Activated CD4-positive, alpha-beta T cell treated with anti-CD3 and anti-CD28 coated beads, Interleukin-2, amount 50 U/mL, for 1 hour (primary cell): ENCODE measurements at places on chromosomes 11 and 22.

DNA sequence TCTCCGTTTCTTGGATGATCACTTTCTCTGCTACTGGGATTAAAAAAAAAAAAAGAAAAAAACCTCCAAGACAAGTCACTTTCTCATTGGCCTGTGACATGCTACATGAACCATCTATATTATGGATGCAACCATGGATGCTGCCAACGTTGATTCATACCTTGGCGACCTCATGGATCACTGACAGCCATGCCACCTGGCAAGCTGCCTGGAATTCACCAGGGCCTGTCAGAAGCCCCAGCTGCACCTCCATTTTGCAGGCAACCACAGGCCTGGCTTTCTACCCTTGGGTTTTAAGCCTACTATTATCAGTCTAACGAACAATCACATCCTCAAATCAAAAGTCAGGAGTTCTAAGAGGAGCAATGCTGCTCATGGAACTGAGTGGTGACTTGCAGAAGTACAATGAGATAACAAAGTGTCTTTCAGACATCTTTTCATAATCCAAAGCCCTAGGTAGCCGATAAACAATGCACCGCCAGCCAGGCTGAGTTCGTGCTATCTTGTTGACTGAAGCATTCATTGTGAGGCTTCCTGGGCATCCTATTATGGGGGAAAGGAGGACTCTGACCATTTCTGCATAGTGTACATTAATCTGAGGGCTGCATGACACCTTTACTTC lies 48.0 kb upstream of the CADM1 start:
- DNase-seq = no peak

- DNase-seq = no peak
These were observed 7.7 kb upstream of the LTO1 start for GRCh38 chr11:69682681-69683326.

DNA sequence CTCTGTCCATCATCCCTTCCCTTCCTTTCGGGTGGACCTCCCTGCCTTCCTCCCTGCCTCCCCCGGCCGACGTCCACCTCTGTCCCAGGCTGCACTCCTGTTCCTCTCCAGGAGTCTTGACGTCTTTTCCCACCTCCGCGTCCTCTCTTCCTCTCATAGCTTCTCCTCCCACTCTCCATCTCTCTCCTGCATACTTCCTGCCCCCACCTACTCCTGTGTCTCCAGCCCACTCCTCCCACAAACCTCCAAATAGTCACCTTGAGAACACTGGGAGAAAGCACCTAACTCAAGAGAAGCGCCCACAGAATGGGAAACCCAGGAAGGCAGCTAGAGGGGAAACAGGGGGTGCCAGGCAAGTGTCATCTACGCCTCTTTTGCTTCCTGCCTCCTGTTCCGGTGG lies 60.8 kb downstream of the PDE2A start:
- DNase-seq = no peak

- DNase-seq = no peak
These were observed 1.0 kb downstream of the MALAT1 start for GRCh38 chr11:65499713-65500386.

GRCh38 chr11:133337951-133338418 lies 194.3 kb downstream of the OPCML start:
- DNase-seq = no peak

DNA sequence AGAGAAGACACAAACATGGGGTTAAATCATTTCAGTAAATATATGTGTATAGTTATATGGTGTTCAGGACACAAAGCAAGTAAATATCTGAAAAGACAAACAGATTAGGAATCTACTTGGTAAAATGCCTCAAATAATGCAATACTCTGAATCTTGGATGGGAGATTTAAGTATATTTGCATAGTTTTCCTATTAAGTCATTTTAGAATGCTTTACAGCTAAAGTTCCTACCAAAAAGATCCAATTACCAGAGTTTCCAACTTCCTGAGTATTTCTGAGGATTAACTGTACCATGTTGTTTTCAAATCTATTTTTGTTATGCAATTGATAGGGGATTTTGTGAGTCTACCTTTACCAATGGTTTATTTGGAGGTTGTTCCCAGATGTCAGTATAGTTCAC lies 424.4 kb upstream of the CCDC179 start:
- no peak for DNase-seq

GRCh38 chr22:49227670-49228069 lies 600.0 kb downstream of the BRD1 start:
- DNase-seq = no peak

DNA sequence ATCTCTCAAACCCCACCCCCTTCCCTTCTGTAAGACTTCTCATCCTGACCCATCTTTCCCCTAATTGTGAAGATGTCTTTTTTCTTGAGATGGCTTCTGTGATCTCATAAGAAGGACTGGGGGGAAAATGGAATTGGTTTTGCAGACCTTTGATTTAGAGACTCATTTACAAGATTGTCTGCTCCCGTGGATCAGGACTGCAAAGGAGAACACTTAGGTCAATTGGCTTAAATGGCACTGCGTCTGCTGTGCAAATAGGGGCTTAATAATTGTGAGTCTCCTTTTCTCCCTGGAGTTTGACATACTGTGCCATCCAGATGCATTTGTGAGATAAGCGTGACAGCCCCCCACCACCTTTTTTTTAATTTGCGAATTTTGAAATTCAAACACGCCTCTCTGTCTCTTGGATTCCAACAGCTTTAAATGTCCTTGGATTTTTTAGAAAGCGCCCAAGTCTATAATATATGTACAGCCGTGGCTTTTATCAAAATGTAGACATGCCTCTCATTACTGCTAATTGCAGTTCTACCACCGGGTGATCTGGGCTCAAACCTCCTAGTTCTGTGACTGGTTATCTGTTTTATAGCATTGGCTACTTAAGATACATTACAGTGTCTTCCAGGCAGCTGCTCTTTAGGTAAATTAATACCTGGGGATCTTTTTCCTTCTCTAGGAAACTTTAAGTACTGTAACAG lies 150.0 kb downstream of the DBX1 start:
- no peak for DNase-seq

DNA sequence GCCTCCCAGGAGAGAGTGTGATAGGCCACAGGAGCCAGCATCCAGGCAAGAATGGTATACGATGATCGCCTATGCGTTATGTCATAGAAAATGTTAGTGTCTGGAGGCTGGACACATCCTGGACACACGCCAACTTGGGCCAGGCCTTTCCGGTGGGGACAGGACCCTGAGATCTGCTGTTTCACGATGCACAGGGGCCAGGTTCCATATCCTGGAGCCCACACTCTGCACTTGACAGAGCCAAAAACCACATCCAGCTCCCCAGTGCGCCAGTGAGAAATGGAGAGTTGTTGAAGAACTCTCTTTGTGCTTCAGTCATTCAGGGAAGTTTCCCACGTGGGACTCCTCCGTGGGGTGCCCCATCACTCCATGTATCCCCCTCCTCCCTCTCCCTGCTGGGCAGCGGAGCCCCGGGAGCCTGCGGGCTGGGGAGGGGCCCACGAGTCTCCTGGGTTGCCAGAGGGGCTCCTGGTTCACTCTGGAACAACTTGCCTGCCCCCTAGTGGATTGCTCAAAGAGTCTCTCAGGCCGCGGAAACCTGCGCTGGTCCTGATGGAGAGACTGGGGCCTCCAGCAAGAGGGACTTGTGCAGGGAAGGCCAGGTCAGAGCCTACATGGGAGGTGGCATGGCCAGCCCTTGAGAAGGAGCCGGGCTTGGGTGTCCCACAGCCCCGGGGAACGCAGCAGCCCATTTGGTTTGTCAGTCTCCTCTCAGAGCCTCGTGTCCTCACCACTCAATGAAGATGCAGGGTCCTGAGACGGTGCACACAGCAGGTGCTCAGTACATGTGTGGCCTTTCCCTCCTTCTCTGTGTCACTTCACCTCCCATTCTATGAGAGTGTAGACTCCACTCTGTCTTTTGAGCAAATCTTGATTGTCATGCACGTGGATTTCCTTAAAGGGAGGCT lies 10.2 kb upstream of the LRRC32 start:
- DNase-seq = peak; percentile 32

DNA sequence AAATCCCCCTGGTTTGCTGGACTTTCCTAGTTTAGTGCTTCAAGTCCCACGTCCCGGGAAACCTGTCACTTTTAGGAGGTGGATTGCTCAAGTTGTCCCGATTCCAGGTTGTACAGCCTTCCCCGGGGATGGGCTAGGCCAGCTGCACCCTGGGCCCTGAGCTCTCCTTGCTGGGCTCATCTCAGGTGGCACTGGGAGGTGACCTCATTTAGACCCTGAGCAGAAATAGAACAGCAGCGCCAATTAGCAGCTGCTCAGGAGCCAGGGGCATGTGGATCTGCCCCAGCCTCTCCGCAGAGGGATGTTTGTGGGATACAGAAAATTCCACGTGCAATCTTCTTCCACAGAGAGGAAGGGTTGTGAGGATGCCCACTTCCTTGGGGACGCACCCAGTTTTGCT lies 9.6 kb upstream of the CERK start:
- DNase-seq = no peak

DNA sequence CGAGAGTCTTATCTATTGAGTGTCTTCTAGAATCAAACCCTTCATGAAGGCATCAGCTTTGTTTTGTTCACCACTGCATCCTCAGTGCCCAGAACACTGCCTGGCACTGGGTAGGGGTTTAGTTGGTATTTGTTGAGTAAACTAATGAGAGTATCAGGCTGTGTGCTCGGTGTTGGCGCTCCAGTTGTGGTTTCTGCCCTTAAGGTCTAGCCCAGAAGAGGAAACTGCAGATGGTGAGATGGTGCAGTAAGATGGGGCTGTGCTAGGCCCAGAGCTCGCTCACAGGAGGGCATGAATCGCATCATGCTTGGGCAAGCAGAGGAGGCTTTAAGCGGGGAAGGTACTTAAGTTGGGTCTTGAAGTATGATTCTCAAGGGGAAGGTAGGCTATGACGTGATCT lies 97.2 kb downstream of the FBXO7 start:
- DNase-seq = no peak

- no peak for DNase-seq
These were observed 86.0 kb downstream of the RASSF10 start for GRCh38 chr11:13094930-13095687.

- DNase-seq = no peak
These were observed 110.1 kb downstream of the NOX4 start for GRCh38 chr11:89381094-89381493.

GRCh38 chr11:17462940-17463339 lies 13.7 kb downstream of the ABCC8 start:
- no peak for DNase-seq

- no peak for DNase-seq
These were observed 1020.5 kb downstream of the BRD1 start for GRCh38 chr22:48807155-48807554.

DNA sequence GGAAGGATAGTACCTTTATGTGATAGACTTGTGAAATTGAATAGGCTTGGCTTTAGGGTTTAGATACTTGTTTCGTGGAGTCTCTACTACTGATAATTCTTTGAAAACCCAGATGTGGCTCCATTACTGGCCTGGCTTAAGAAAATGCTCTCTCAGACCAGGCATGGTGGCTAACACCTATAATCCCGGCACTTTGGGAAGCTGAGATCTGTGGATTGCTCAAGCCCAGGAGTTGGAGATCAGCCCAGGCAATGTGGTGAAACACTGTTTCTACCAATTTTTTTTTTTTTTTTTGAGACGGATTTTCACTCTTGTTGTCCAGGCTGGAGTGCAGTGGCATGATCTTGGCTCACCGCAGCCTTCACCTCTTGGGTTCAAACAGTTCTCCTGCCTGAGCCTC lies 40.9 kb downstream of the ATG13 start:
- DNase-seq = no peak

DNA sequence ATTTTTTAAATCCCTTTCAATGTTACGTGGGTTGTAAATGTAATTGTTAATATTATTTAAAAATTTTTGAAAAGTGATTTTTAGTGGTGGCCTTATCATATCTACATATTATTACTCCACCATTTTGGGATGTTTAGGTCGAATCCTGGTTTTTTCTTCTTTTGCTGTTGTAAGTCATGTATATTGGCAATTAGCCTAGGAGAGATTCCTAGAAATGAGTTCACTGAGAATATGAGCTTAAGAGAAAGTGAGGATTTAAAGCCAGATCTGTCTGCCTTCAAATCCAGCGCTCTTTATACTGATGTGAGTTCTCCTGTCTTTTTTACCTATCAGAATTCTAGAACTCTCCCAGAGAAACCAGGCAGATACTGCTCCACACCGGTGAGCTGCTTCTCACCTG lies 56.1 kb downstream of the PTPRJ start:
- DNase-seq = no peak

GRCh38 chr22:23835484-23836144 lies 3.2 kb downstream of the DERL3 start:
- DNase-seq = no peak

GRCh38 chr22:39395936-39396796 lies 3.4 kb upstream of the TAB1 start:
- no peak for DNase-seq

DNA sequence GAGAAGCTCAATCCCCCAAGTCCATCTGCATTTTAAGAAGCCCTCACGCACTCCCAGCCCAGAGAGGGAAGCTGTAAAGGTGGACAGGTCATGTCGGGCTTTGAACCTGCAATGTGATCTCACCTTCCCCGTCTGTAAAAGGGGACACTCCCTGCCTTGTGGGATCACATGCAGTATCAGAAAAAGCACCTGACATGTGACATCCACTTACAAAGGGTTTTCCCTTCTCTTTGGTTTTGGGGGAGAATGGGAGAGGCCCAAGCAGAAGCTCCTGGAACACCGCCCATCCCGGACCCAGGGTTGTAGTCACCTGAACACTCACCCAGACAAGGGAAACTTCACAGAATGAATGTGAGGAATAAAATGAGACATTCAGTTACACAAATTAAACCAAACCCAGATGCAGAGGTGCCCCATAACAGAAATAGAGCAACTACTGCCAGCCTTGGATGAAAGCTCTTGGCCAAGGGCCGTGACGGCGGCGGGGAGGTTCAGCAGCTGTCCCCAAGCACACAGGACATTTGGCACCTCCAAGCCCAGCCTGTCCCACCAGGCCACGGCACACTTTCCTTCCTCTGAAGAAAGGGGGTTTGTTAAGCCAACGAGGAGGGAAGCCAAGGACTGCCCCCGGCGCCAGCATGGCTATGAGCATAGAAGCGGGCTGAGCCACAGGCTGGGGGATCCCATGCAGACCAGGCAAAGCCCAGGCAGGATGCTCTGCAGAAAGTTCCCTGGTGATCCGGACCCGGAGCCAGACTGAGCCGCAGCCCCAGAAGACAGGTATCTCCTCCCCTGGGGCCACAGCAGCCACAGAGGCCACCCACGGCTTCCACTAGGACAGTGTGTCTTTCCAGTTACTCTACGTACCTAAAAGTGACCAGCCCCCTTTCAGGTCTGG lies 3.8 kb downstream of the BID start:
- DNase-seq = no peak

- no peak for DNase-seq
These were observed 71.8 kb upstream of the TP53I11 start for GRCh38 chr11:45022294-45023064.

- DNase-seq = no peak
These were observed 1.4 kb downstream of the PI4KA start for GRCh38 chr22:20857247-20857643.

- DNase-seq = no peak
These were observed 33.0 kb upstream of the PRR5 start for GRCh38 chr22:44668886-44669521.

DNA sequence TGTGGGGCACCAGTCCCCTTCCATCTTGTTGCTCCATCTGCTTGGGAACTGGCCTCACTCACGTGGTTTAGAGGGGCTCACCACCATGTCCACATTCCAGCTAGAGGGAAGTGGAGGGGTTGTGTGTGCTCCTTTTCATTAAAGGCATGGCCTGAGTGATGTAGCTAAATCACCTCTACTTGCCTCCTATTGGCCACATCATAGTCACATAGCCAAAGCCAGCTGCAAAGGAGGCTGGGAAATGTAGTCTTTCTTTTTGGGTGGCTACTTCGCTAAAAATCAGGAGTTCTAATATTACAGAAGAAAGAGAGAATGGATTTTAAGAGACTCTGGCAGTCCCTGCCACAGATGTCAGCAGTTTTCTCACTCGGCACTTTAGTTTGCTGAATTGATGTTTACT lies 63.0 kb upstream of the ALX4 start:
- no peak for DNase-seq
